ENCODE measurements at places on chromosomes 7 and 10.

- peak; percentile 45 for DNase-seq
Observed at GRCh38 chr10:7857262-7857661, 39.0 kb downstream of the TAF3 start.

DNA sequence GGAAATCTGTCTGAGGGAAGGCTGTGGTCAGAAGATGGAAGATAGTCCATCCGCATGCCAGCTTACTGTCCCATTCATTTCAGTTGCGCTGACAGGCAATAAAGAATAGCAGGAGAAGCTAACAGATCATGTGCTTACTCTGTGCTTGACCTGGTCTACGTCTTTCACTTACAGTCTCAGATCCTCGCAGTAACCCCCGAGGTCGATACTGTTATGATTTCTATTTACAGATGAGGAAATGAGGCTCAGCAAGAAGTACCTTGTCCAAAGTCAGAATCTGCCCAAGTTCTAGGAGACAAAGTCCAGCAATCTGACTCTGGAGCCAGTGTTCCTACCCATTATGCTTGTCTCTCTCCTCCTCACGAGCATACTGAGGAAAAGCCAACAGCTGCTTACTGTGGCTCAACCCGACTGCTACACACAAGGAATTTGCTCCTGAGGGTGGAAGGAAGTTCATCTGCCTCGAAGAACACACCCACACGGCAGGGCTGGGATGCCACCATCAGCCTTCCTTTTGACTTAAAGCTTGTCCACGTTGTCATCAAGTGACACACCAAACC lies 74.2 kb downstream of the MINPP1 start:
- no peak for DNase-seq

GRCh38 chr10:74771054-74771453 lies 55.3 kb upstream of the KAT6B start:
- DNase-seq: no peak

GRCh38 chr7:164882-165660 lies 27.3 kb upstream of the FAM20C start:
- no peak for DNase-seq

DNA sequence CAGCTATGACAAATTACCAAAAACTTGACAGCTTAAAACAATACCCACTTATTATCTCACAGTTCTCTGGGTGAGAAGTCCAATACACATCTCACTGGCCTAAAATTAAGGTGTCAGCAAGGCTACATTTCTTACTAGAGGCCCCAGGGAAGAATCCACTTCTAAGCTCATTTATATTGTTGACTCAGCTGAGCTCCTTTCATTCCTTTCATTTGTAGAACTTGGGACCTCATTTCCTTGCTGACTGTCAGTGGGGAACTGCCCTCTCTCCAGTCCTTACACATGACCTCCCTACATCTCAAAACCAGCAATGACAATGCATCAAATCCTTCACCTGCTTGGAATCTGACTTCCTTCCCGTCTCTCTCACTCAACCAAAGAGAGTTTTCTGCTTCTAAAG lies 240.3 kb downstream of the IPMK start:
- no peak for DNase-seq

DNA sequence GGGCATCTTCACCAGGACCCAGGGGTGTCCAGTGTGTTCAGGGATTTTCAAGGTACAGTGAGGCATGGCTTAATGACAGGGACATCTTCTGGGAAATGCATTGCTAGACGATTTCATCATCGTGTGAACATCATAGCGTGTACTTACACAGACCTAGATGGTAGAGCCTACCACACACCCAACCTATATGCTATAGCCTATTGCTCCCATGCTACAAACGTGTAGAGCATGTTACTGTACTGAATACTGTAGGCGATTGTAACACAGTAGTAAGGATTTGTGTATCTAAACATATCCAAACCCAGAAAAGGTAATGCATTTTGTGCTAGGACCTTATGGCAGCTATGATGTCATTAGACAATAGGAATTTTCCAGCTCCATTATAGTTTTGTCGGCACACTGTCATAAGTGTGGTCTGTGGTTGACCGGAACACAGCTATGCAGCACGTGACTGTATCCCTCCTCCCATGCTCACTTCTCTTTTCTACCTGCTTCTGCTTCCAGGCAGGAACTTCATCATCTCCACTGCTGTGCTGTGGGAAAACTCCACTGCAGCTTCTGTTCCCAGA lies 416.2 kb upstream of the NFE2L3 start:
- no peak for DNase-seq

DNA sequence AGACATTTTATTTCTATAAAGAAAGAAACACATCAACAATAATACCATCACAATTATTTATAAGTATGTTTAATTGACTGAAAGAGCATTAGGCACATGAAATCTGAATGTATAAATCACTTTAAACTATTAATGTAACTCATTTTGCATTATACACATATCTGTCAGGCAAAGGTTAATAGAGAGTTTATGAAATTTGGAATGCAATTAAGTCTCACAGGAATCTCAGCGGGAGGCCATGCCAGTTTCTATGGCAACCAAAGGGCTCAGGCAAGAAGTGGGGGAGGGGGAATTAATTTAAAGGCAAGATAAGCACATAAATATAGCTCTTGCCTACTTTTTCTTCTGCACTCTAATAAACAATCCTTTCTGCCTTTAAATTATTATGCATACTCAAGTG lies 152.6 kb downstream of the SLC16A9 start:
- peak; percentile 87 for DNase-seq

DNA sequence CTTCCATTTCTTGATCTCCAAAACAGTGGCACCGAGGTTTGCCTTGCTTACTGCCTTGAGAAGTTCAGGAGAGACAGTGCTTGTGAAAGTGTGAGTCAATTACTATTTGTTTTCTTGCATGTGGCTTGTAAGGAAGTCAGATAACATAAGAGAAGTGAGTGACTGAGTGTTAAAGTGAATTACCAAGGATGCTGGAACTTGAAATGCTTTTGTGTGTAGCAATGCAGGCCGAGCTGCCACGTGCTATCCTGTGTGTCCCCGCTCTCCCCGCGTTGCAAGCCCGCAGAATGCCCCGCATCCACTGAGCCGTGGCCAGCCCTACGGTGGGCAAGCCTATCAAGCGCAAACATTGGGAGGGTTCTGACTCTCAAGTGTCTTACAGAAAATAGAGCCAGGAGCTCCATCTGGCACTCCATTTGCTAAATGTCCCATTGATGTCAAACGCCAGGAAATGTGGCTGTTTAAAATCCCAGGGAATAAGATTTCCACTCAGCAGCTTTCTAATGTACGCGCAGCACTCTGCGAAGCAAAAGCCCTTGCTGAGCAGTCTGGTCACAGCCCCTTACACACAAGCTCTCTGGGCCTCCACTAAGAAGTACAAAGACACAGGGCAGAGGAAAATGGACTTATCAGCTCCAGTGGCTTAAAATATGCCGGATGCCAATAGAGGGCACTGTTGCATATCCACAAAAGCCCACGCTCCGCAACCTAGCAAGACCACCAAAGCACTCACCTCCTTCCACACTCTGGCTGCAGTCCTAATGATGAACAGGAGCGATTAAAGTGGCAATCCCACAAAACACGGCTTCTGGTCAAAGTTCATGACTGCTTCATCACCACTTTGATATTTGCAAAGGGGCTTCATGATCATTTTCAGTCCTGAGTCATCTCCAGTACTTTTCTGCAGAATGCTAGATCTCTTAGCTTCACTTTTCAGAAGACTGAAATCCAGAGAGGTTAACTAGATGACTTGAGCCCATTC lies 158.0 kb upstream of the ITGB1 start:
- DNase-seq: peak; percentile 86

GRCh38 chr7:157711353-157711888 lies 374.6 kb downstream of the DNAJB6 start:
- DNase-seq: no peak

DNA sequence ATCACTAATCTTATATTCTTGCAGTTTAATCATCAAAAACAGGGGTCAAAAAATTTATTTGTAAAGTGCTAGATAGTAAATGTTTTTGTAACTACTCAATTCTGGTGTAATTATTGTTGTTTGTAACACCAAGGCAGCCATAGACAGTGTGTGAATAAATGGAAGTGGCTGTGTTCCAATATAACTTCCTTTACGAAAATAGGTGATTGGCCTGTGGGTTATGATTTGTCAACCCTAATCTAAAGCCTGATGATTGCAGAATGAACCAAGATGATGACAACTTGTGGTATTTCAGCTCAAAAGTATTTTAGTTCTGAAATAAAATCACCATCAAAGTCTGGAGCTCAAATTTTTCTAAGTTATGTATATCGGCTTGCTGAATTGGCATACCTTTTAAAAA lies 34.4 kb upstream of the ETV1 start:
- DNase-seq: no peak

DNA sequence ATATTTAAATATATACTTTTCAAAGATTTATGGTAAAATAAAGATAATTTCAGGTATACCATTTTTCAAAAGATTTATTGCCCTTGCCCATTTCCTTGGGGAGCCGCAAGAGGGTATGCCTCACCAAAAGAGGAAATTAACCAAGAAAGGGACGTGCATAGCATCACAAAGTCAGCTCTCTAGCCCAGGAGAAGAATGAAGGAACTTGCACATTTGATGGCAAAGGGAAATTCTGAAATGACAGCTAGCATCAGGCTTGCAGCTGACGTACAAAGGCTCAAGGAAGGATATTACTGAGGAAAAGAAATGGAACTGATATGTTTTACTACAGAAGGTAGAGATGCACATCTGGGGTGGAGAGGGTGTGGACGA lies 93.6 kb upstream of the RSU1 start:
- no peak for DNase-seq

- no peak for DNase-seq
Observed at GRCh38 chr7:2876031-2876731, 32.1 kb upstream of the GNA12 start.

- DNase-seq: no peak
Observed at GRCh38 chr10:103960103-103960502, 6.8 kb upstream of the SLK start.

DNA sequence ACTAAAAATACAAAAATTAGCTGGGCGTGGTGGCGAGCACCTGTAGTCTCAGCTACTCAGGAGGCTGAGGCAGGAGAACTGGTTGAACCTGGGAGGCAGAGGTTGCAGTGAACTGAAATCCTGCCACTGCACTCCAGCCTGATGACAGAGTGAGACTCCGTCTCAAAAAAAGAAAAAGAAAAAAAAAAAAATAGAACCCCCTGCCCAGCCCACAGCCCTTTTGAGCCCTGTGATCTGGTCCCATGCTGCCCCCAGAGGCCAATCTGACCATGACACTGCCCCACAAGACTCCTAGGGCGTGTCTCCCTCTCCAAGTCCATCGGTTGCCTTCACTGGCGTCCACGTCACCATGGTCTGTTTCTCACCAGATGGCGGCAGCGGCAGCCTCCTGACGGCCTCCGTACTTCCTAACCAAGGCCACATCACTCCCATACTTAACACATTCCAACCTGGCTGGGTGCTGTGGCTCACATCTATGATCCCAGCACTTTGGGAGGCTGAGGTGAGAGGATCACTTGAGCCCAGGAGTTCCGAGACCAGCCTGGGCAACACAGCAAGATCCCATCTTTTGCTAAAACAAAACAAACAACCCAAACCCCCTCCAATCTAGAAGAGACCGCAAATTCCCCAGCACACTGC lies 18.0 kb downstream of the STX1A start:
- no peak for DNase-seq

GRCh38 chr7:137006293-137006692 lies 137.8 kb downstream of the CHRM2 start:
- DNase-seq: peak; percentile 63

DNA sequence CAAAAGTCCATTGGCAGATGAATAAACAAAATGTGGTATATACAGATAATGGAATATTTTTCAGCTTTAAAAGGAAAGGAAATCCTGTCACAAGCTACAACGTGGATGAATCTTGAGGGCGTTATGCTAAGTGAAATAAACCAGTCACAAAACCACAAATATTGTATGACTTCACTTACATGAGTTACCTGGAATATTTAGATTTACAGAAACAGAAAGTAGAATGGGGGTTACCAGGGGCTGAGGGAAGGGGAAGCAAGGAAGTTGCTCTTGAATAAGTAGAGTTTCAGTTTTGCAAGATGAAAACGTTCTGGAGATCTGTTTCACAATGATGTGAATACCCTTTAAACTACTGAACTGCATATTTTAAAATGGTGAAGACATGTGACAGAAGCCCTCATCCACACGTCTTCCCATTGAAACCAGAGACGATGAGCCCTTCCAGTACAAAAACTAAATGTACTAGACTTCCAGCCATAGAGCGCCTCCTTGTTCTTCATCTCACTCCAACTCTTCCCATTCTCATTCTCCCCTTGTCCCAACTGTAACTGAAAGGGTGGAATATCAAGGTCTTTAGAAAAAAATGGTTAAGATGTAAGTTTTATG lies 62.4 kb downstream of the MICU1 start:
- DNase-seq: no peak

GRCh38 chr7:74253835-74254128 lies 417 bp downstream of the RFC2 start:
- DNase-seq: no peak

- DNase-seq: no peak
Observed at GRCh38 chr7:140245611-140246105, 68.9 kb upstream of the KDM7A start.

- peak; percentile 62 for DNase-seq
Observed at GRCh38 chr7:25369786-25370185, 141.5 kb upstream of the NPVF start.

All from brain (organoid and tissue), 16 donors.